ENCODE measurements at places on chromosomes 16 and 17. TPM values are rescaled to one million over a fixed set of nuclear protein-coding genes. Genes with fewer than 3 reads are reported as not detected.
A peak's percentile ranks its signal among the peaks of the same experiment; 100 is the strongest.

DNA sequence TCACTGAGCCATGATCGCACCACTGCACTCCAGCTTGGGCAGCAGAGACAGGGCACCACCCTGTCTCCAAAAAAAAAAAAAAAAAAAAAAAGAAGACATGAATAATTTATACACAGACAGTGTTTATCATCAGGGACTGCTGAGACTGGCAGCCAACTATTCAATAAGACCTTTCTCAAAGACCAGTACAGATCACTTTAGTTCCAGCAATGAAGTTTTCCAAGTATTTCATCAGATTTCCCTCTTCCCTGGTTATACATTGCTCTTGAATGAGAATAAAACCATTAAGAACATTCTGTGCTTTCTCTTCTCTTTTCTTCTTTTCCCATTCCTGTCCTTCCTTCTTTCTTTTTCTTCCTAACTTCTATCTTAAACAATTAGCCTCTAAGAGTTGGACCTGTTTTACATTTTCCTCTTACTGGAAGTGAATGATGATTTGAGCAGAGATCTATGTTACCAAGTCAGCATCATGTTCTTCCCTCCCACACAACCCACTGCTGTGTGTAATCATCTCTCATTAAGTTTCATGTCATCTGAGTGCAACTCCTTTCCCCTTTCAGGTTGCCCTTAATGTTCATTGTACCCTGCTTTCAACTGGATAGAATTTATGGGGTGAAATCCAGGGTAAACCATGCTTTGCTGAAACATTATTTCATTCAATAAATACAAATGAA is 35.9 kb upstream of the SMIM36 start:
- DNase-seq: no peak

GRCh38 chr16:15517743-15518377 is 83.5 kb downstream of the BMERB1 start:
- DNase-seq: no peak

GRCh38 chr16:4624827-4625559 is 367 bp downstream of the MGRN1 start:
- DNase-seq: peak; percentile 94

DNA sequence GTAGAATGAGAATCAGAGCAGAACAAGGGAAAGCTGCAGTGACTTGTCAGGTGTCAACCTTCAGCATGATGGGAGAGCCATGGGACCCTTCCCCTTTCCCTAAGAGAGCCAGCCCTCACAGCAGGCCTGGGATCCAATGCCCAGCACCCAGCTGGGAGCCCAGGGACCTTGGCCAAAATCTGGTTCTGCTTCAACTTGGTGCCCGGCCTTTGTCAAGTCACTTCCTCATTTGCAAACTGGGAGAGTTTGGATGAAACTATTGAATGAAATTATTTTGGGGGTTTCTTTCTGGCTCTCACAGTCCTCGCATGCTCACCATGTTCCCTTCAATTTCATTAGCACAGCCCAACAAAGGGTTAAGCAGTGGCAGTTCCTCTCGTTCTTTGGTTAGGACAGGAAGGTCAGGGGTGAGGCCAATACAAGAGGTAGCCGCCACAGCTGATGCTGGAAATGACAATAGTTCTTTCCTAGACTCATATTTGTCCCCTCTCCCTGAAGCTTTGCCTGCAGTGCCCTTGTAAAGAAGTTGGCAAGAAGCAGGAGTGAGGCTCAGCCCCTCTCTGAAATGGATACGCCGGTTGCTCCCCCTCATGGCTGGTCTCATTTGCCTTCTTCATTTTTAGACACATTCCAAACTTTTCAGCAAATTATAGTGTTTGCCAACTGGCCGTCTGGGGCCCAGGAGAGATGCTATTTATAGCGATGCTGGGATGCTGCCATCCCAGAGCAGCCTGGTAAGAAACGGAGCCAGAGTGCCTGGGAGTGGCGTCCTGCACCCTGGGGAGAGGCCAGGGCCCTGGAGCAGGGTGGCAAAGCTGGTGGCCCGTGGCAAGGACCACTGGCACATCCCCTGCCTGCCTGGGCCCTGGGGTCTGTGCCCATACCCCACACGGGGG is 34.5 kb upstream of the MEOX1 start:
- no peak for DNase-seq

- no peak for DNase-seq
Measured at GRCh38 chr17:20103454-20104446, 94.6 kb downstream of the SPECC1 start.

DNA sequence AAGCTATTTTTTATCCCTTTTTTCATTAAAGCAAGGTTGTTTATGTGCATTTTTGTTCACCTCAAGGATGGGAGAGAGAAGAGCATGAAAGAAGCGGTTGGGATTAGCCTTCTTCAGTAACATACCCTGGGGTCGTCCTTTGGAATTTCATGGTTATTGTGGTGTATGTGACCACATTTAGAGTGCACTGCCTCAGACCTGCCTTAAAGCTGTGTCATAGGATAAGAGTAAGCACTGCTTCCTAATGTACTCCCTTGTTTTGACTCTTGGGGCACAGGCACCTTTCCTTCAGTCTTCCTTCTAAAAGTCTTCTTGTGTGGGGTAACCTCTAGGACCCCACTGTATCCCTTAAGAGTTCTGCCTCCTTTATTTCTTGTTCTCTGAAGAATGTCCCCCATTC is 28.9 kb downstream of the TNRC6A start:
- no peak for DNase-seq

DNA sequence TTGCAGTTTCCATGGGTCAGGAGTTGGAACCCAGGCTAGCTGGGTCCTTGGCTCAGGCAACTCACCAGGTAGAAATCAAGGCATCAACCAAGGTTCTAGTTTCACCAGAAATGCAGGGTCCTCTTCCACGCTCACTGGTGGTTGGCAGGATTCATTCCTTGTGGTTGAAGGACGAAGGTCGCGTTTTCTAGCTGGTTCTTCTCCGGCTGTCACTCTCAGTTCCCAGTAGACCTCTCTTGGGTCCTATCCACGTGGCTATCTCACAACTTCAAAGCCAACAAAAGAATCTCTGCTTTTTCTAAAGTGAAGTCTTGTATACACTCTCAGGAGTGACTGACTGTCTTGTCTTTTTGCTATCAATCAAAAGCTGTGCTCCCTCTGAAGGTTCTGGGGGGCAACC is 146.3 kb upstream of the NOL11 start:
- no peak for DNase-seq

DNA sequence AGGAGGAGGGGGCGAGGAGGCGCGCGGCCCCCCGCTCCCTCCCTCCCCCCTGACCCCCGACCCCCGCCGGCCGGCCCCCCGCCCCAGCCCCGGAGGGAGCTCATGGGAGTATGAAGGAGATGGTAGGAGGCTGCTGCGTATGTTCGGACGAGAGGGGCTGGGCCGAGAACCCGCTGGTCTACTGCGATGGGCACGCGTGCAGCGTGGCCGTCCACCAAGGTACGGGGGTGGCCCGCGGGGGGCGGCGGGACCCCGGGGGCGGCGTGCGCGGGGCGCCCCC is 390 bp downstream of the MLLT6 start:
- DNase-seq: no peak

DNA sequence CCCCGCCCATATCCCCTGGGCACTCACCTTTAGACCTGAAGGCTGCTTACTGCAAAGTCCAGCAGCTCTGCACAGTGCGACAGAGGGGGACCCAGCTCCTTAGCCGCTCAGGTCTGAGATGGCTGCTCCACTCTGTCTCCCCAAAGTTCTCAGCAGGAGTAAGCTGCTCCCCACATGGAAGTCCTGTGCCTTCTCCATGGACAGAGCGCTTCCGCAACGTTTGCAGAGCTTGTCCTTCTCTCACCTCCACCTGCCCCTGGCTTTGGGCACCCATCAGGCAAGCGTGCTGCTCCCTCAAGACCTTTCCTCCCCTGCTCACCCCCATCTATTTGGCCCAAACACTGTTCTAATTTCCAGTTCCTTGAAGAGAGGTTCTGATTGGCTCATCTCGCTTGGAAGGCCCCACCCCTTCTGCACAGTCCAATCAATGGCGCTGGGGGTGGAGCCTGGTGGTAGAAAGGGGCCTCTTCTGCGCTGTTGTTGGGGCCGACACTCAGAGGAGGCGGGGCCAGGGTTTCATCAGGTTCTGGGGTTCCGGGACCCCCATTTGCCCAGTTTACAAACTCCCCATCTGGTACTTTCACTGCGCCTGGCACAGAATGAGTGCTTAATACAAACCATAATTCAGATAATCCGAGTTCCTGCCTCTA is 137.2 kb downstream of the CYLD start:
- DNase-seq: peak; percentile 90

GRCh38 chr16:2150418-2151187 is 2.2 kb downstream of the RAB26 start:
- DNase-seq: no peak

GRCh38 chr16:89118361-89119165 is 24.9 kb downstream of the ACSF3 start:
- DNase-seq: no peak

Gene GDPD1
- 1.2 TPM for total RNA-seq

Gene NPIPB13
- total RNA-seq: 0.98 TPM

Gene FOXJ1
- not detected for total RNA-seq

Gene ASPHD1
- not detected for total RNA-seq

Gene P3H4
- 19.9 TPM for total RNA-seq

Gene CCL5
- 1.7 TPM for total RNA-seq

Gene NSRP1
- 20.0 TPM for total RNA-seq

Gene CYGB
- 20.4 TPM for total RNA-seq

Gene TMEM219
- total RNA-seq: 114 TPM
